ENCODE measurements at places on chromosomes 3 and 15. TPM values are rescaled to one million over a fixed set of nuclear protein-coding genes. Genes with fewer than 3 reads are reported as not detected.

RASGRF1 gene
- total RNA-seq, result not detected

AAGAB gene
- 33.6 TPM for total RNA-seq

CFAP20DC gene
- 9.4 TPM for total RNA-seq

RLBP1 gene
- not detected for total RNA-seq

MYL3 gene
- total RNA-seq, result not detected

PTX3 gene
- 0.49 TPM for total RNA-seq

POC1A gene
- 10.6 TPM for total RNA-seq

LMCD1 gene
- total RNA-seq, result 8.4 TPM

PLCD1 gene
- total RNA-seq, result 61.0 TPM

Measured in airway epithelial cell (primary cell).